ENCODE measurements at places on chromosomes 1 and 21.
A peak's percentile ranks its signal among the peaks of the same experiment; 100 is the strongest.

- DNase-seq, result no peak
These were observed 96.3 kb upstream of the SLC2A1 start for GRCh38 chr1:43054961-43055360.

DNA sequence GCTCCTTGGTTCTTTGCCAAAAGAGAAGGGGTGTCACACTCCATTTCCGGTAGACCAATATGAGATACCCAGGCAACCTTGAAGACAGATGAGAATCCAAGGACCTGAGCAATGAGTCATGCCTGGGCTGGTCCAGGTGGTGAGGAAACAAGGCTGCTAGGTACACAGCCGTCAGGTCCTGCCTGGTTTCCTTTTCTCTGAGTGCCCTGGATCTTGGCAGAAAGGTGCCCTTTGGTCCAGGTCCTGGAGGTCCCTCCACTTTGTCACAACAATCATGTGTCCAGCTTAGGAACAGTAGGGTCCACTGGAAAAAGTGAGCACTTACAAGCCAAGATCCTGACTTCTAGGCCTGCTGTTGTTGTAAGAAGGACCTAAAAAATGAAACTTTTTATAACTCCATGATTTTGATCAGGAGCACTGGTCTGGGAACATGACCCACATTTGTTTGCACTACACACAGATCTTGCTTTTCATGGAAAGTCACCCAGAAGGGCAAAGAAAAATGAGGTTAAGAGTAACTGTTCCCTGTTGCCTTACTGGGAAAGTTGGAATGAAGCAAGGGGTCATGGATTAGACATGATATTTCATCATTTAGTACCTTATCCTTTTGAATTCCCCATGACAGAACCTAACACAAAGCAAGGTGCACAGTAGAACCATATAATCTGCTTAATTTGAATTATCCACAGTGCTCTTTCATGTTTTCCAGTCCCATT is 94.7 kb downstream of the PAPPA2 start:
- no peak for DNase-seq

DNA sequence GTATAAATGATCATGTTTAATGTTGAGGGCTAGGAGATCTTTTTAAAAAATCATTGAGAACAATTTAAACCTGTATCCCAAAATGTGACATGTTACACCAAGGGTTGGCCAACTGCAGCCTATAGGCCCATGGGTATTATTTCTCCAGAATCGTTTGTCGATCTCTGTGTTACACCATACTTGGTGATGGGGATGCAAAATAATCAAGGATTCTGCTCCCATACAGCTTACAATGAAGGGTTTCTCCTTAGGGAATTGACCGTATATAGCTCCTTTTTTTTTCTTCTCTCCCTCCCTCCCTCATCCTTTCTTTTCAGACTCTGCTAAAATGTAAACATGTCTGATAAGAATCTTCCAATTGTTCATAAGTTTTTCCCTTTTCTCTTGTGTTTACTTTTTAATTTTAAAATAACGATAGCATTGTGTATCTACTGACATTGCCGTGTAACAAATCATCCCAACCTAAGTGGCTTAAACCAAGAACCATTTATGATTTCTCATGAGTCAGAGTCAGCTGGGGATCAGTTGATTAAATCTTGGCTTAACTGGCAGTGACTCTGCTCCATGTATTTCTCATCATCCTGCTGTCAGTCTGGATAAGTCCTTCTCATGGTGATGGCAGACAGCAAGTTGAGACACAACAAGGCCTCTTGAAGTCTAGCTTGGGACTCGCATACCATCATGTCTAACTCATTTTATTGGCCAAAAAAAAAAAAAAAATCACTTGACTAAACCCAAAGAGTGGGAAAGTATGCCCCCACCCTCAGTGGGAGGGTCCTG is 48.0 kb downstream of the MARK1 start:
- DNase-seq, result no peak

DNA sequence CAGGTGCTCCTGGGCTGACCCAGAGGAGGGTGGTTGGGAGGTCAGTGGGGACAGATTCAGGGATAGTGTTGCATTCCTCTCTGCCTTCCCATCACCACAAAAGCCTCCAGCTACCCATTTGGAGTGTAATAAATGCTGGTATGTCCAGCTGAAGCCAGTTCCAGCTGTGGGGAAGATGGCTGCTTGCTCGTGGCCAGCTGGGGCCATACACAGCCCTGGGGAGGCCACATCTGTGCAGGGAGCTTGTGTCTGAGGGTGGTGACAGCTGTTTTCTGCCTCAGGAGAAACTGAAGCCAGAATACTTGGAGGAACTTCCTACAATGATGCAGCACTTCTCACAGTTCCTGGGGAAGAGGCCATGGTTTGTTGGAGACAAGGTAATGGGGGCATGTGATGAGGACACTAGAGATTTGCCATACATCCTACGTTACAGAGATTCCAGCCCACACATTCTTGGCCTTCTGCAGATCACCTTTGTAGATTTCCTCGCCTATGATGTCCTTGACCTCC is 2.7 kb downstream of the GSTM4 start:
- no peak for DNase-seq

DNA sequence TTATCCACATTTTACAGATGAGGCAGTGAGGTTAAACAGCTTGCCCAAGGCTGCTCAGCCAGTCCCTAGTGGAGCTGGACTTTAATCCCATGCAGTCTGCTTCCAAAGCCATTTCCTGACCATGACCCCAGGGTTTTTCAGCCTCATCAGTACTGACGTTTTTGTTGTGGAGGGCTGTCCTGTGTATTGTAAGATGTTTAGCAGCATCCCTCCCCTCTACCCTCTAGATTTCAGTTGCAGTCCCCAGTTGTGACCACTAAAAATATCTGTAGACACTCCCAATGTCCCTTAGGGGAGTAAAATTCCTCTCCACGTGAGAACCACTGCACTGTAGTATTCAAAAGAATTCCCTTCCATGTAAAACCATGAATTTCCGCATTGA is 30.2 kb upstream of the C1orf105 start:
- no peak for DNase-seq

- no peak for DNase-seq
These were observed 16.2 kb downstream of the KCTD3 start for GRCh38 chr1:215583185-215583749.

DNA sequence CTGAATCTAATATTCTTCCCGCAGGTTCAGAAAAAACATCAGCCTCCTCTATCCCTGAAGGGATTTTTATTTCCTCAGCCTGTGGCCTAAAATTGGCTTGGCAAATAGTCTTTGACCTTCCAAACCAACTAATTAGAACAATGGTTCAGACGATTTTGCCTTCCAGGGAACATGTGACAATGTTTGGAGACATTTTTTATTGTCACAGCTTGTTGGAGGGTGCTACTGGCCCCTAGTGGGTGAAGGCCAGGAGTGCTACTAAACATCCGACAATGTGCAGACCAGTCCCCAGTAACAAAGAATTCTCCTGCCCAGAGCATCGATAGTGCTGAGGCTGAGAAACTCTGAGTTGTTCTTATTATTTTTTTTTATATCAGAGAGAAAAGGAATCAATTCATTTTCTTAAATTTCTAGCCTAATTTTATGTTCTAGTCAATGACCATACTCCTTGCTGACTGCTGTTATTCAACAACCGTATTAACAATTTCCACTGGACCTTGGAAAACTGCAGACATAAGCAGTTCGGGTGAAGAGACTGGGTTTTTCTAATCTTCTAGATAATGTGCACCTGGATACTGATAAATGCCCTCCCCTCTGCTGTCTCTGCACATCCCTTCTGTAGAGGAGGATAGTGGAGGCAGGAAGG is 280.7 kb downstream of the LMX1A start:
- DNase-seq, result no peak

DNA sequence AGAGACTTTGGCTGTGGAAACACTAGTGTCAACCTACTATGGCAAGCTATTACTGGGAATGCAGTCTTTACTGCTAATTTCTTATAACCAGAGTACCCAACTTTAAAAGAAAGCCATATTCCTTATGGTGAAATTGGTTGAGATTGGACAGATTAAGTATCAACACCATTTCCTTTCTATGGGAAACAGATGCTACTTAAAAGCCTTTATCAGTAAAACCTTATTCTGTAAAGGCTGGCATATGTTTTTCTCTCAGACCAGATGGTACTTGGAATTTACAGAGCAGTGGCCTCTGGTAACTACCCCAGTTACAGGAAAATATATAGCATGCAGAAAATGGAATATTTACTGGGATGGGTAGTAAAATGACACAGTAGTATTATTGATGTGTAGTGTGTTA is 18.8 kb downstream of the IFI44 start:
- DNase-seq, result no peak

DNA sequence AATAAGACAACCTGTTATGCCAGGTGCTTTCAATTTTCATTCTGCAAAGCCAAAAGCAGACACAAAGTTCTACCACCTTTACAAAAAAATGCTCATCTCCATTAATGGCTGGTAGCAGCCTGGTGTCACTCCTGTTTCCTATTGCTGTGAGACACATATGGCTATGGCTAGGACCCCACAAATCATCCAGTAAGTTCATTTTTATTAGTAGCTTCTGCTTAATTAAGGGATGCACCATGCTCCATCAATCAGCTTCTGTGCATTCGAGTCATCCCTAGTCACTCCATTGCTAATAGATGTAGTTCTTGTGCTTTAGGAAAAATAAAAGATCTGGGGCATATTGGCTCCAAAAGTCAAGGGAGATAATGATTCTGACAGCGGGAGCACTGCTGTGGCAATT is 257.2 kb downstream of the SPATA17 start:
- DNase-seq, result no peak

- DNase-seq, result no peak
These were observed 80.3 kb downstream of the RD3 start for GRCh38 chr1:211411639-211412038.

GRCh38 chr1:57711326-57711725 is 287.5 kb upstream of the DAB1 start:
- DNase-seq, result no peak

DNA sequence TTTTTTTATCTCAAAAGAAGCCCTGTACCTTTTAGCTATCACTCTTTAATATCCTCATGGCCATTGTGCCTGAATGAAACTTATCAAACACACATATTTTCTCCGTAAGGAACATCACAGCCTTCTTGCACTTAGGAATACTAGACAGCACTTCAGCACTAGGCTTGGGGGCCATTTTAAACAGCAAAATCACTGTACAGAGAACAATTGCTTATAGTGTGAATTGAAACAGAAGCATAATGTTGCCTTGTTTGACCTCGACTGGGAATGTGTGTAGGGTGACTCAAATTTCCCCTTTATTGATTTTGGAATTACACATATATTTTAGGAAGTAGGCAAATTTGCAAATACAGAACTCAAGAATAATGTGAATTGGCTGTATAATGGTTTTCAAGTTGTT is 36.4 kb downstream of the KYAT3 start:
- no peak for DNase-seq

DNA sequence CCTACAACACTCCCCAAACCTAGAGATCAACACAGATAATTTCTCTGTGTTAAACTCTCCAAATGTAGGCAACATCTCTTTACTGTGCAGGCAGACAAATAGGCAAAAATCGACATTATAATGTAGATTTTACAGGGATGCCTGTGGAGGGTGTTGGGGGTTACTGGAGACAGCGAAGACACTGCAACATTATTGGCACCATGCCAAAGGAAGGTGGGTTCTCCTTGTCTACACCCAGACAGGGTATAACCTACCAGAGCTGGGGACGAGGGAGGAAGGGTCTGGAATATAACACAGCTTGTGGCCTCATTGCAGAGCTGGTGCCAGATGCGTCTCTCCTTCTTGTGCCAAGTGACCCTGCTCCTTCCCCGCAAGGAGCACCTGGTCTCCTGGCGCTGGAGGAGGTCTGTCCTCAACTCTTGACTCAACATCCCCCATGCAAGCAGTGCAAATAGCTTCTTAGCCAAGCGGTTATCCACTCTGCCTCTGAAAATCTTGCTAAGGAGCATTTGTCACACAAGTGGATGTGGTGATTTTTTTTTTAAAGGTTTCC is 404.0 kb downstream of the PRDM2 start:
- no peak for DNase-seq

DNA sequence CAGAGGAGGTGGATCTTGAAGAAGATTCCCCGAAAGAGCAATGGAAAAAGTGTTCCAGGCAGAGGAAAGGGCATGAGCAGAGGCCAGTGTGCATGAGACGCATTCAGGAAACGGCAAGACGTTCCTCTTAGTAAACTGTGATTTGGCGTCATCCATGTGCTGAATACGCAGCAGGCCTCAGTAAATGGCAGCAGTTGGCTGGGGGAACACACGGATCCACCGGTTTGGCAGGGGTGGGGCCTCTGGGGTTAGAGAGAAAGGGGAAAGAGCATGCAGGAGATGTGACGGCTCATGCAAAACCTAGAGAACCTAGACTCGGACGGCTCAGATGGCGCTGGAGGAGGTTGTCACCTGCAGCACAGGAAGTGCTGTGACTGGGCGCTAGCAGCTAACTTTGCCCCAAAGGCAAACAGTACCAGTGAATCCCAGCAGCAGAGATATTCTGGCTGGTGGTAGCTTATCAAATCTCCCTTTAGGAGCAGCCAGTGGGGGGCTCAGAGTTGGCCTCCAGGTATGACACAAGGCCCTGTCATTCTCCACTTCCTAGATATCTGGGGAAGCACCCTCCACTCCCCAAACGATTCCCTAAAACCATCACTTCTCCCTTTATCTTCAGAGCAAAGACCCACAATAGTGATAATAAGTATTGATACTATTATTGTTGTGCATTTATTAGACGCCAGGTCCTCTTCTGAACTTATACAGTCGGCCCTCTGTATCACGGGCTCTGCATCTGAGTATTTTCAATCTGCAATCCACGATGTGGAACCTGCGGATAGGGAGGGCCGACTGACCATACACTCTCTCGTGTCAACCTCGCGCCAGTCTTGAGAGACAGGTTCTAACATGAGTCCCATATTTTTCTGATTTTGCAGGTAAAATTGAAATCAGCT is 7.6 kb downstream of the LAPTM5 start:
- peak; percentile 69 for DNase-seq

- DNase-seq, result no peak
These were observed 17.4 kb downstream of the CEPT1 start for GRCh38 chr1:111157431-111157830.

GRCh38 chr1:91650764-91651163 is 150.1 kb downstream of the CDC7 start:
- no peak for DNase-seq

DNA sequence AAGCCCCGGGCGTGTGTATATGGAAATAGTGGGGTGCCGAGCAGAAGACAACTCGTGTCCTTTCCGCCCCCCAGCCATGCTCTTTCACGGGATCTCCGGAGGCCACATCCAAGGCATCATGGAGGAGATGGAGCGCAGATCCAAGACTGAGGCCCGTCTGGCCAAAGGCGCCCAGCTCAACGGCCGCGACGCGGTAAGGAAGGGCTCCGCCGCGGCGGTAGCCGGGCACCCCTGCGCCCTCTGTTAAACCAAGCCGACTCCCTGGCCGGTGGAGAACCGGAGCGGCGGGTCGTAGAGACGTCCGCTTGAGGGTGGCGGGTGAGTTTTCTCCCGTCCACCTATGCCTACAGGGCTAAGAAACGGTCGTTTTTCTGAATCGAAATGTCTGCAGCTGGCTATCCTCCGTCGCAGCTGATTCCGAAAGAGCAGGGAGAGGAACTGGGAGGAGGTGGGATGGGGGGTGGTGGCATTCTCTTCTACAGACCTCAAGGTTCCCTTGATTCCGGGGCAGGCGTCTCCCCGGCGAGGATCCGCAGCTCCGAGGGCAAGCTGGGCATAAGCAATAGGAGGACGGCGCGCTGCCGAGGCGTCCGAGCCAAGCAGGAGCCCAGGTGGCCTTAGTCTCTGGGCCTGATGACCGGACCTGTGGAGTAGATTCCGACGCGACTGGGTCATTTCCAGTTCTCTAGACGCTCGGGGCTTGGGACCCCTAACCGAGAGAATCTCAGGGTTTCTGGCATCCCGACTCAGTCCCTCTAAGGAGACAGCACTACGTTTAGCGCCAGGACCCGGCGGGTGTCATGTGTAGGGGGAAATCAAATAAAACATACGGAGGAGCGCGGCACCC is 856 bp downstream of the LHX9 start:
- peak; percentile 47 for DNase-seq

Measured in stimulated activated CD8-positive, alpha-beta memory T cell treated with anti-CD3 and anti-CD28 coated beads, Interleukin-4, amount 100 ng/mL, for 48 hours (primary cell).